Brain microvascular endothelial cell (primary cell): ENCODE measurements at places on chromosomes 5 and 9.

DNA sequence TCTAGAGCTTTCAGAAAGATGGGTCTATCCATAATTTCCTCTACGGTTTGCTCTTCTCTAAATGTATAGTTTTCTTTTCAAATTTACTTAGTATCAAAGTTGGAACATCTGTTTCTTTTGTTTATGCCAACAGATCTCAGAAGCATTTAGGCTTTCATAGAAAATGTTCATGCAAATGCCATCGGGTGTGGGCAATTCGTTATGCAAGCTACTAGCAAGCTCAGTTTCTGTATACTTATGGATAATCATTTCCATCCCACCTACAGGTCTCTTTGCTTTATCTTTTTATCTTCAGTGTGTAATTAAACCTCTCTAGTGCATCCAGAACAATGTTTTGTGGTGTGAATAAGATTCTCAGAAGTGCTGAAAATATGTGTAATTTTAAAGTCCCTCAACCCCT lies 59.9 kb downstream of the NUDT12 start:
- no peak for DNase-seq

DNA sequence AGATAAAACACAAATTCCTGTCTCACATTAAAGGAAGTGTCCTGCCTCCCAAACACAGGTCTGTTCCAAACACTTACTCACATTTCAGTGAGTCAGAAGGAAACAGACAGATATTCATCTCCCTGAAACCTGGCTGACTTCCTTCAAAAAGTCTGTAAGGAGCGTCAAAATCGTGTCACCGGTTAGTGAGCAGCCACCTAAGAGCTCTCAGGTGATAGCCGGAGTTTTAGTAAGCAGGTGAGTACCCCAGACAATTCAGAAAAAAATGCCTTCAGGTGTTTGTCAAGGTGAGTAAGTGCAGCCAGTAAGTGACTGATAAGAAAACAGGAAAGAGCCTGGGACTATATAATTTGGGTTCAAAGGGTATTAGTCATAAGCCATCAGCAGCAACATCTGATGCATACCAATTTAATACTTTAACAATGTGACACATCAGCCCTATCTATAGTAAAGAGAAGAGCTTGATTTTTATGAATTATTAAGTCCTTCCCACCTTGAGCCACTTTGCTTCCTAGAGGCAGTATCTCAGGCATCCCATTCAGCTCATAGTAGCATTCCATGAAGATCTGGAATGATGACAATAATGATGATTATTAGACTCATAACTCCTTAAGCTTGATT lies 1.3 kb upstream of the ITGA2 start:
- DNase-seq, result peak; percentile 43

- no peak for DNase-seq
Measured at GRCh38 chr5:66344544-66344943, 200.4 kb downstream of the SREK1 start.

- DNase-seq, result no peak
Measured at GRCh38 chr5:133467826-133468463, 144.4 kb downstream of the FSTL4 start.

DNA sequence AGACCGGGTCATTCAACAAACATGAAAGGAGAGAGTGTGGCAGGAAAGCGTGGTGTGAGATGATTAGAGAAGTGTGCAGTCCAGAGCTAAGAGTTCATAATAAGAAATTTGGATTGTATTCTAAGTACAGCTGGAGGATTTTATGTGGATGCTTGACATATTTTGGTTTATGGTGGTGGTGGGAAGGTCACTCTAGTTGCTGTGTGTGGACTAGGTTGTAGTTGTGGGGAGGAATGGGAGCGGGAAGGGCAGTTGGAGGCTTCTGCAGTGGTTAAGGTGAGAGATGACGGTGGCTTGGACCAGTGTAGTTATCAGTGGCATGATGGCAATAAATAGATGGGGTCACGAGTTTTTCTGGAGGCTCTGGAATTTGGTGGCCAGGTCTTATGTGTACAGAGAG lies 45.7 kb upstream of the GPR151 start:
- no peak for DNase-seq

DNA sequence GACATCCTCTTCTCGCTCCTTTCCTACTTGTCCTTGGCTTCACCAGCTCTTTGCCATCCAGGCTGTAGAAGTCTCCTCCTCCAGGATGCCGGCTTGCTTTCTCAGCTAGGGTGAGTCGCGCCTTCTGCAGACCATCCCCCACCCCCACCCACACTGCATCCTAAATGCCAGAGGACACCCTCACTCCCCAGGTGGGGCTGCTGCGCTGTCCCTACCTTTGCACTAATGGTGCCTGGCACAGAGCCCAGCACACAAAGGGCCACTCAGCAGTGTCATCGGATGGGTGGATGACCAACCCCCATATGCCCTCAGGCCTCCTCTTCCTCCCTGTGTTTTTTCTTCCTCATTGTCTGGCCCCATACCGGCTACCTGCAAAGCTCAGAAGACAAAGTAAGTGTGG lies 14.8 kb downstream of the IL9 start:
- no peak for DNase-seq

DNA sequence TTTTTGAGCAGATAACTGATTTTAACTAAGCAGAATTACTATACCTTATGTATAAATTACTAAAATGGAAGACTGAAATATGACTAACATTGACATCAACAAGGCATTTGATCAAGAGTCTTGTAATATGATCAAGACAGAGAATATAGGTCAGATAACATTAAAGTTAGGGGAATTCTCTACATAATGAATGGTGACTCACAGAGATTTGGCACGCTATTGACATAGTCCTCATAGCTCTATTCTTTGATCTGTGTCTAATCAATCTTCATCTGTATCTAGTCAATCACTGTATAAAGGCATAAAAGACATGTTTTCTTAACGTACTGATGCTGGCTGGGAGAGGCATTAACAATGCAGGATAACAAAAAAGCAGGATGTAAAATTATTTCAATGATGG lies 17.4 kb downstream of the ABITRAM start:
- no peak for DNase-seq

DNA sequence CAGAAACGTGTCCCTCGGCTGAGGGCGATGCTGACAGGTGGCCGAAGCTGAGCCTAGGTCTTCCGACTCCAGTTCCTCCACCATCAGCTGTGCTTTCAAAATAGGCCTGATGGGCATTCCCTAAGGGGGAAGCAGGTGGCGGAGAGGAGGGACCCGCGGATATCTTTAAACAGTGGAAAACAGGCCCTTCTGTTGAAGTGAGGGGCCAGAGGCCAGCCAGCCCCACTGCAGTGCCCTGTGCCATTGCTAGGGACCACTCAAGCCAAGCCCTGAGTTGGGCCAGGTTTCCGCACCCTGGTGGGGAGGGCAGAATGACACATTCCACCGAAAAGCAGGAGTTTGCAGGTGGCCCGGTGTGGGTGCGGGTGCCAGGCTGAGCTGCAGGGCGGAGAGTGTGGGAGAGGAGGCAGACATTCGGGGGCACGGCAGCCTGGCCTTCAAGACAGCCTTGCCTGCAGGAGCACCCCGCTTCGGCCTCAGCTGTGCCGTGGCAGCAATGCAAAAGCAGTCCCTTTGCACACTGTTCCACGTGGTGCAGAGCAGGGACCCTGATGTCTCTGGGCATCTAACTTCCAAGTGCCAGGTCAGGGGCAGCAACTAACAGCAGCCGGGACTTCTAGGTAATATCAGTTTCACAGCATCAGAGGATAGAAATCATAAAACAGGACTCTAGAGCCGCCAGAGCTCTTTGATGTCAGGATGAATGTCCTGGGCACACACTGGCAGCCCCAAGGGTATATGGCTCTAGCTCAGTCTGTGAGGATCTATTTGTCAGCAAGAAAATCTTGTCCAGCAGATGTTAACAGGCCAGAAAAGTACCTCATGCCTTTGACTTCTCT lies 17.2 kb downstream of the HNRNPH1 start:
- DNase-seq, result no peak

GRCh38 chr5:31990081-31990650 lies 184.0 kb downstream of the GOLPH3 start:
- no peak for DNase-seq

GRCh38 chr5:38846379-38847011 lies 683 bp downstream of the OSMR start:
- DNase-seq, result no peak

DNA sequence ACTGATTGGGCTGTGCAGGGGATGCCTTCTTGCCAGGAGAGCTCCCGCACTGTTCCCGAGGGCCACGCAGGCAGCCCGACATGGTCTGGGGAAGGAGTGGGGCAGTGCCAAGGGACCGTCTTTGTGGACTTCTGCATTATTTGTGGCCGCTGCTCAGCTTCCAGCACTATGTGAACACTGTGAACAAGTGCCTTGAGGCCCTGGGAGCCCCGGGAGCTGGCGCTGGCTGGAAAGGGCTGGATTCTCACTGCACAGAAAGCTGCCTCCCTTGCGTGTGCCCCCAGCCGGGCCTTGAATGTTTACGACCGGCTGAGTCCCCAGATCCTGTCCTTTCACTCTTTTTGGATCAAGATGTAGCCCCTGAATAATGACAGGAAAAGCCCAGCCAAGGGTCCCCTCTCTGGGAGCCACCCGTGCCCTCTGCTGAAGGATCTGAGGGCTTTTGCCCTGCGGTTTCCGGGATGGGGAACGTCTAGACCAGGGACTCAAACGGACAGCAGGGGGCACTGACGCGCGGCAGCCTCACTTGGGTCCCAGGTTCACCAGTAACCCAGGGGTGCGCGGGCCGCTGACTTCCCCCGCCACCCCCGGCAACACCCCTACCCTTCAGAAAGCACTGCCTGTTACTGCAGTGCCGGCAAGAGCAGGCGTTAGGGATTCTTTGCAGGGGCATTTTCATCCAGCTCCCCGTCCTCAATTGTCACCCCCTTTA lies 98.9 kb upstream of the FCN2 start:
- no peak for DNase-seq

DNA sequence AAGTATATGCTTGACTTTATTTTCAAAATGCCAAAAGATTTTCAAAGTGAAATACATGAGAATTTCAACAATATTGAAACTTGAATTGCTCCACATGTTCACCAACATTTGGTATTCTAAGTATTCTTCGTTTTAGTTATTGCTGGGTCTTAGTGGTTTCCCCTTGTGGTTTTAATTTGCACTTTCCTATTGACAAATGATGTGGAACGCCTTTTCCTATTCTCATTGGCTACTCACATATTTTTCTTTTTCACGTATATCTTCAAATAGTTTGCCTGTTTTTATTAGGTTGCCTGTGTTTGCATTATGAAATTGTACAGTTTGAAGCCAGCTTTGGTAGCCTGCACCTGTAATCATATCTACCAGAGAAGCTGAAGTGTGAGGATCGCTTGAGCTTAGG lies 405.7 kb upstream of the IRX2 start:
- no peak for DNase-seq

- DNase-seq, result no peak
Measured at GRCh38 chr5:65066387-65067146, 297.8 kb downstream of the CWC27 start.

DNA sequence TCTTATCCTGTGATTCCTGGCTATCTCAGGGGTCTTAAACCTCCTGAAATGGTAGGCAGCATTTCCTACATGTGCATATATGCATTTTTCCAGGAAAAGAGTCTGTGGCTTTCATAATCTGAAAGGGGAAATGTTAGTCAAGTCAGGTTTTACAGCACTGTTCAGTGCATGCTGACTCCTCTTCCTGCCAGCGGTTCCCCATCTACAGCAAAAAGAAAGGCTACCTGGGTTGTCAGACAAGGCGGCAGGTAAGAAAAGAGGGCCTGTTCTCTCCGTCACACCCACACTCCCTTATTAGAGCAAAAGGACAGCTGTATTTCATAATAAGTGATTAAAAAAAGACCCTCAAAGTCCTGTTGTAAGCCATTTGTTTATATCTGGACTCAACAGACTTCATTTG lies 4.3 kb upstream of the SPATA6L start:
- DNase-seq, result no peak

DNA sequence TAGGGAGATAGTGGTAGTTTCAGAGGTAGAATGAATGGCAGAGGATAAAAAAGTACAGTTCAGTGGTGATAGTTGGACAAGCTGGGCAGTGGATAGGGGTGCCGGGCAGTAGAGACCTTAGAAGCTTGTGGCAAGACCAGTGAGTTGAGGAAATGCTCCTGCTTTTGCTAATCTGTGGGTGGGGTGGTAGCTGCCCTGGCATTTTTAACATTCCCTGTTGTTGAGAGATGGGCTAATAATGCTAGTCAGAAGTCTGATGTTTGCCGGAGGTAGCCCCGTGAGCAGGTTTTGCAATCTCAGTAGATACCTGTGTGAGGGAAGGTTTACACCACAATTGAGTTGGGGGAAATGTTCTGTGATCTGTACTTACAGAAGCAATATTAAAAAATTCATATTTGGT lies 91.1 kb downstream of the TRIO start:
- DNase-seq, result no peak

DNA sequence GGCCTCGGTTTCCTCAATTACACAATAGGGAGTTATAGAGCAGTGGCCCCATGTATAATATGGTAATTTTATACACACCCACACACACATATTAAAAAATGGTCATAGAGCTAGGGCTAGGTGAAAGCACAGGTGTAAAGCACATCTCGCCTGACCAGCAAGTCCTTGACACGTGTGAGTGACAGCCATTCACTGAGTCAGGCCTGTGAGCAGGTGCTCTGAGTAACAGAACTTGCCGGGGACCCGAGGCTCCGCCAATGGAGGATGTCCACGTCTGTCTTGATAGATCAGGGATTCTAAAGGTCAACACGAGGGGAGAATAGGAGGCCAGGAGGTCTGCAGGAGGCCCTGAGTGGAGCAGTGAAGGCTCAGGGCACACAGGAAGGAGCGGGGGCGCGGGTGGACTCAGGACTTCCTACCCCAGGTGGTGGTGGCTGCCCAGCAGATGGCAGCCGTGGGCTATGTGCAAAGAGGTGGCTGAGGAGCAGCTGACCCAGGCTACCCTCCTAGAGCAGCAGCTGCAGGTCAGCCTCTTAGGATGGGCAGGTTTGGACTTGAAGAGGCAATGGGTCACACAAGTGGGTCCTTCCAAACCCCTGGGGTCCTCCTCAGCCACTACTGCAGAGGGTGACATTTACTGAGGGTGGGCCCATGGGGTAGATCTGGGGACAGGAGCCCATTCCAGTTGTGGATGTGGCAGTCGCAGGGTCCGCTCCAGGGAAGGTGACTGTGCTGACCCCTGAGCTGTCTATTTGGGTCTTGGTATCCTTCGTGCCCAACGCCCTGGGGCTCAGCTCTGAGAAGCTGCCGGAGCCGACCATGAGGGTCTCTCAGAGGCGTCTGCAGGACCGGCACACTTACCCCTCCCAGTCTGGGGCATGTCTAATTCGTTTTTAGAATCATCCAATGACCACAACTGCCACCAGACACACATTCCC lies 45.9 kb downstream of the PRRT1B start:
- DNase-seq, result peak; percentile 61

DNA sequence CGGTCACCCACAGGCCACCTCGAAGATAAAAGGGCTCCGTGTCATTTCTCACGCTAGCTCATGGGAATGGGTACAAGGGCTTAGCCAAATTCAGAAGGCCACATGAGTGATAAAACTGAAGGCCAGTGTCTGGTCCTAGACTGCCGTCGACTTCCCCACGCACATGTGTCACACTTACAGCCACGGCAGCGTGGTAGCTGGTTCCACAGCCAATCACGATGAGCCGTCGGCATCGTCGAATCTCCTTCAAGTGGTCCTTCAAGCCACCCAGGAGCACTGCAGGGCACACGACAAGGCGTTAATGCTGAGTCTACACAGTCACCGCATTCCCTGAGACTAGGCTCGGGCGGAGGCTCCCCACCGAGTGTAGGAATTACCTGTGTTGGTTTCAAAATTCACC lies 24.7 kb upstream of the MAPK9 start:
- no peak for DNase-seq
